Activated naive CD4-positive, alpha-beta T cell treated with anti-CD3 and anti-CD28 coated beads for 36 hours (primary cell): ENCODE measurements at places on chromosomes 11 and 22.

GRCh38 chr11:64754919-64755662, 4.7 kb downstream of the PYGM start:
- no peak for DNase-seq

- no peak for DNase-seq
These were observed 1482.1 kb downstream of the TBC1D22A start for GRCh38 chr22:48244388-48245195.

DNA sequence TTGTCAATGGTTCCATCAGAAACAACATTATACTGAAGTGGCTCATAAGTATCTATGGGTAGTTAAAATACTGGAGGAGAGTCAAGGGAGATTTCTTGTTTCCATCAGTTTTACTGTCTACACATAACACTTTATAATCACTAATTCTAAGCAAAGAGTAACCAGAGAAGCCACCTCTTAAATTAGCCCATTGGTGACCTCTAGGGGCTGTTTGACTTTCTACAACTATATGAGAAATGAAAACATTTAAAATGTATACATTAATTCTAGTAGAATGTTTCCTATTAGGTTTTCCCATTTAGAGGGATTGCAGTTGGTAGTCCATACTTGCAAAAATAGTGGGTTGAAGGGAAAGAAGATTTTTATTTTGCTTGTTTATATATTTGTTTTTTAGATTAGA, 504.3 kb downstream of the FAM181B start:
- no peak for DNase-seq

- DNase-seq, result no peak
These were observed 87.5 kb downstream of the TMEM135 start for GRCh38 chr11:87125257-87125656.

DNA sequence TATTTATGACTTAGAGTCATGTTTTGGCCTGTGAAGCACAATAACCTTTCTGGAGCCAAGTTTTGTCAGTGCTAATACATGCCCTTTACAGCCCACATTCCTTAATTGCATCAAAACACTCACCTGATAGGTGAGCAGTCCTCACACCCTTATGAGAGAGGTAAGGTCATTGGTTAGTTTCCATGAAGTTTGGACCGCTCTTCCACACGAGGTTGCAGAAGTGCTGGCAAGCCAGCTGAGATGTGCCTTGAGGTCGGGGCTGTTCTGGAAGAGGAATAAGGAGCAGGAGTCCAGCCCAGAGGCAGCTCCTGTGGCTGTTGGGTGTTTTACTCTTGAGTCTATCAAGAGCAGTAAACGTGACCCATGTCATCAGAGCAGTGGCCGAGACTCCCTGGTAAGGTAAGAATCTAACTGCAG, 76.3 kb downstream of the CYB5R2 start:
- DNase-seq, result no peak

DNA sequence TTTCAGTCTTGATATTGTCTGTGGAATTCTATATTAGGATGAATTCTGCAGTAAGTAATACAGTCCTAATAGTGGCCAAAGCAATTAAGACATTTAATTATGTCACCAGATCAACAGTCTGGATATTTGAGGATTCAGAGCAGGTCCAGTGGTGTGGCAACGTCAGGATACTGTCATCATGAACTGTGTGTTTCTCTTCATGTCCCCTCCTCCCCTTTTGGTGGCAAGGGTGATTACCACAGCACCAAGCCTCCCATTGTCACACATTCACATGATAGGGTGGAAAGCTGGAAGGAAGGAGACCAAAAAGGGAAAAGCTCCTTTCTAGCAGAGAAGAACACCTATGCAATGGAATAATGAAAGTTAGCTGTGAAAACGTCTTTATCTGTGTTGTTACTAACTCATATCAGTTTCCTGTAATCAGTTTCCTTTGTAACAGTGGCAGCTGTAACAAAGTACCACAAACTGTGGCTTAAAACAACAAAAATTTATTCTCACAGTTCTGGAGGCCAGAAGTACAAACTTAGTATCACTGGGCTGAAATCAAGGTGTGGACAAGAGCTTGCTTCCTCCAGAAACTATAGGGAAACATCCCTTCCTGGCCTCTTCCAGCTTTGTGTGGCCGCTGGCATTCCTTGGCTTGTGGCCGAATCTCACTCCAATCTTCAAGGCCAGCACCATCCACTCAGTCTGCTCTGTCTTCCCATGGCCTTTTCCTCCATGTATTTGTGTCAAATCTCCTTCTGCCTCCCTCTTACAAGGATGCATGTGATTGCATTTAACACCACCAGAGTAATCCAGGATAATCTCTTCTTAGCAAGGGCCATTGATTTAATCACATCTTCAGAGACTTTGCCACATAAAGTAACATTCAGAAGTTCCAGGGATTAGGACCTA, 6.5 kb upstream of the RBM14 start:
- DNase-seq, result no peak

DNA sequence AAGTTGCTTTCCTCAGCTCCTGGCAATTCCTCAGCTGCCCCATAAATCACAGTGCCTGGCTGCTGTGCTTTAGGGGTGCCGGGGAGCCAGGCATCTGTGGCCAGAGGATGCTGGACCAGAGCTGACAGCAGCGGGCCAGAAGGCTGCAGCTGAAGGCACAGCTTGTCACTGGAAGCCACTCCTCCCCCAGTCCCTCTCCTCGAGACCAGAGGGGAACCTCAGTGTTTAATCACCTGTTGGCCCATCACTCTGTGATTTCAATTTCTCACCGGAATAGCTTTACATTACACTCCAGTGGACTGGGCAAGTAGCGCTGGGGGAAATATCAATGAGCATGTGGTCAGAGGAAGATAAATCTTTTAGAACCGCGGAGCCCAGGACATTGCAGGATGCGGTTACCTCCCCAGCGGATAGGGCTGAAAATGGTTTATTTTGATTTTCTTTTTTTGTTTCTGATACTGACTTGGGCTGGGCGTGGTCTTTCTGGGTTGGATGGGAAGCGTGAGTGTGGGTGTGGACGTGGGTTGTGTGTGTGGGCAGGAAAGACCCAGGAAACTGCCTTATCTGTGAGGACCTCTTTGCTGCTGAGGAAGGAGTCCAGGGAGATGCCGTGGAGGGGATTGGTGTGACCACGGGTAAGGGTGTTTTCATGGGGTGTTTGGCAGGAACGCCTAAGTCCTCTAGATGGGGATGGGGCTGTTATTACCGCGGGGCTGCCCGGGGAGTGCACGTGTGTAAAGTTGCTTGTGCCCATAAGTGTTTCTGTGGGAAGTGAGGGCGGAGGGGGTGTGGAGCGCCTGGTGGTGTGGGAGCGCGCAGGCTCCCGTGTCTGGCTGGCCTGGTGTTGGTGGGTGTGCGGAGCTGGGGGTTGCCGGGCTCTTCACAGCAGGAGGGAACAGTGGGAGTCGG, 4.0 kb downstream of the DAGLA start:
- DNase-seq, result peak; percentile 51

- DNase-seq, result peak; percentile 33
These were observed 27.9 kb downstream of the ARRB1 start for GRCh38 chr11:75323609-75324008.

DNA sequence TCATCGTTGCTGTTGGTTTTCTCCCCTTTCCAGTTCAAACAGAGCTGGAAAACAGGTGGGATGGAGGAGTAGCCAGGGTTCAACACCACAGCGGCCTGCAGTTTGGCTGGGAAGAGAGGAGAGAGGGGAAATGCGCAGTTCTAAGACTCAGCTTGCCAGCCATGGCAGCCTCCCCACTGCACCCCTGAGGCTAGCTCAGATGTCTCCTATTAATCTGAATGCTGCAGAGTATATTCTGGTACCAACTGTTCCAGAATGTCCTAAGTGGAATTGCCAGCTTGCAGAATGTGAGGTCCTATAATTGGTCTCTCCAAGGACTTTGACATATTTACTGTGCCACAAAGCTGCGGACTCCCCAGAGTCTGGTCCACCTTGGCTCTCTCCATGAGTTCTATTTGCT, 32.0 kb downstream of the NEFH start:
- DNase-seq, result no peak

DNA sequence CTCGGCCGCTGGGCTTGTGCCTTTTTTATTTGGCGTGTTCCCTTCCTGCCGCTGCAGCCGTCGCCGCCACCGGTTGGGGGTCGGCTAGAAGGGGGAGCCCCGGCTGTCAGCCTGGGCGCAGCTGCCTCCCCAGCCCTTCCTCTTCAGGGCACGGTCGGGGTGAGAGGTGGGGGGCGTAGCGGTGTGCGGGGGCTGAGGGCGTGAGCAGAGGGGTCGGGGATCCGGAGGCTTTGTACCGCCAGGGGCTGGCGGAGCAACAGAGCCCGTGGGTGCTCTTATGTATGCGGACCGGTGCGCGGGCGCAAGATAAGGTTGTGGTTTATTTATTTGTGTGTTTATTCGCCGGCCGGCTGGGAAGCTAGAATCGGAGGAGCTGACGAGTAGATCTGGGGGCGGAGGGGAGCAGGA, 477 bp downstream of the ZBTB16 start:
- peak; percentile 31 for DNase-seq

DNA sequence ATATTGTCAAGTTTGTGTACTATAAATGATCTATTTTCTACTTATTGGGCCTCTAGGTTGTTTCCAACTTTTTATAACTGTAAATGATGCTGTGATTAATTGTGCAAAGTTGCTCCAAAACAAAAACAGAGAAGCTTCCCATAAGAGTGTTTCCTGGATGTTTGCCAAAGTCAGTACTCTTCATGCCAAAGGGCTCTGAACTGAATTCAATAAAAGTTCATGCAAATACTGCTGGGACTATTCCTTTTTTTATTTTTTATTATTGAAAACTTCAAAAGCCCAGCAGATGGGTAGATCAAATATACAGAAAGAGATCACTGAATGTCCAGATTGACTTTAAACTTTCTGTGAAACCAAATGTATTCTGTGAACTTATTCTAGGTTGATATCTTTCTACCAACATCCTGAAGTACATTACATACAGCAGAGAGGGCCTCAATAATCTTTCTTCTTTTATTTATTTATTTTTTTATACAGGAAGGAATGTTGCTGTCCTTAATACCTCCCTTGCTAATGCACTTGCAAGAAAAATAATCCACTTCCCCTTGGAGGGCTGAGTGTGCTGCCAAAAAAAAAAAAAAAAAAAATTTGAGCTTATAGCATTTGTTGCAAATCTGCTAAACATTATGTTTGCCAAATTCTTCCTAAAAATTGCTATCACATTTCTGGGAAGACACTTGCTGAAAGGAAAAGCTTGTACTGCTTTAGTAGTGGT, 53.0 kb downstream of the CTSC start:
- DNase-seq, result no peak

GRCh38 chr22:24938741-24939341, 7.7 kb downstream of the LHFPL7 start:
- DNase-seq, result peak; percentile 33

DNA sequence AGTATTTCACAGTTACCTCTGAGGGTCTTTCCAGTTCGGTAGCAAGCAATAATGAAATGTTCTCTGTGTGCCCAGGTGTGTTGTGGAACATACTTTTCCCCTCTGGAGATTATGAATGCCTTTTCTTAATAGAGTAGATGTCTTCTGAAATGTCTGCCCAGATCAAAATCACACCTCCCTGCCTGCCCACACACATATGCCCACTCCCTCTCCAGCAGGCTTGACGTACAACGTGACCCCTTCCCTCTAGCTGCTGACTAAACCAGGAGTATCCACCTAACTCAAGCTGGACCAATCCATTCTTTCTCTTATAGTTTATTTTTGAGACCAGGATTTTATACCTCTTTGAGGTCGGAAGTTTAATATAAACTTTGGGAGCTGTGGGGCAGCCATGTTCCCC, 48.7 kb downstream of the ME3 start:
- no peak for DNase-seq

GRCh38 chr11:98300719-98301118, 720.0 kb upstream of the CNTN5 start:
- no peak for DNase-seq

- DNase-seq, result peak; percentile 11
These were observed 649 bp downstream of the PRRG4 start for GRCh38 chr11:32830413-32830738.

DNA sequence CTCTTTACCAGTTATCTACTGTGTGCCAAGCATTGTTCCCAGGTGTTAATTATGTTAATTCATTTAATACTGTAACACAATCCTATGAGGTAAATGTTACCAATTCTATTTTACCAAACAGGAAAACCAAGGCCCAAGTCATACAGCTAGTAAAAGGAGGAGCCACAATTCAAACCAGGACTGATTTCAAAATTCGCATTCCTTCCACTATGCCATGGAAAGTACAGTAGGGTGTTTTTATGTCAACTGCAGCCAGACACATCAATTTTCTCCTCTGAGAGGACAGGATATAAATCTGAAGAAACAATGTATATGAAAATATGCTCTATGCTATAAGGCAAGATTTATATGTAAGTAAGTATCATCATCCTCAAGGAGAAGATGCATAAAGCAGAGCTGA, 104.3 kb downstream of the RPL27A start:
- no peak for DNase-seq
